T follicular helper cell (primary cell): ENCODE measurements at places on chromosomes 7 and 10.

DNA sequence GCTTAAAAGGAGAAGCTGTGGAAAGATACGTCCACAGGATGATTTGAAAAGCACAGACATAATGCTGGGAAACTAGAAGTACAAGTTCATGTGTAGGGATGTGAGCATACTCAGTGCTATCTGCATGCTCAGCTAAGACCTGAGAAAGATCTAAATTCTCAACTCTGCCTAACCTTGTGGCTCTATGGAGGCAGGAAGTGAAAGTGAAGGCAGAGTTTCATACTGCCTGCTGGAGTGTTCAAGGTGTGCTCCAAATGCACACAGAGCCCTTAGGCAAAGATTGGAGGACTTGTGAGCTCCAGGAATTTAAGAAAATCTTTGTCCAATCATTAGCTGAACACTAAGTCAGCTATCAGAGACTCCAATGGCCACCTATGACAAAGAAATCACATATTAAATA, 190.9 kb downstream of the RNLS start:
- DNase-seq = no peak

DNA sequence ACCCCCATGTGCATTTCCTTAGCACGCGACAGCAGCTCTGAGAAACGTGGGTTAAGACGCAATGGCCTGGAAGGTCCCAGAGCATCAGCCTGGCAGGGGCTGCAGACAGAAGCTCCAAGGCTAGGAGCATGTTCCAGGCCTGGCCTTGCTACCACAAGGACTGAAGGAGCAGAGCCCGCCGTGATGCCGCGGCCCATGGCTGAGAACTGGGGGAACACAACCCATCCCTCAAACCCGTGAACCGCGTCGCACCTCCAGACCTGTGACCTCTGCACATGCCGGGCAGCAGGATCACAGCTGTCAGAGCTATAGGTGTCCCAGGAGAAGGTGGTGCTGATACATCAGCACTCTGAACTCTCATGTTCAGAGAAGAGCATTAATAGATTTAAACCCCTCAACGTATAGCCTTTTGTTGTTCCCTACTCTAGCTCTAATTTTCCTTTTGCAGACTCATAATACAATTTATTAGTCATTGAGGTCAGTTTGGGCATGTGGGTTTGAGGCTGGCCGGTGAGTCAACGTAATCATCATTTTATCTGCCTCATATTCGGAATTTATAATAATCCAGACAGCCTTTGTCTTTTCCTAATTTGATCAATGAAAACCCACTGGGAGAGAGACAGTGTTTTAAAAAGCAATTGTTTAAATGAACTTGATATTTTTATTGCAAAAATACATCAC, 222.5 kb upstream of the TCERG1L start:
- DNase-seq = no peak

DNA sequence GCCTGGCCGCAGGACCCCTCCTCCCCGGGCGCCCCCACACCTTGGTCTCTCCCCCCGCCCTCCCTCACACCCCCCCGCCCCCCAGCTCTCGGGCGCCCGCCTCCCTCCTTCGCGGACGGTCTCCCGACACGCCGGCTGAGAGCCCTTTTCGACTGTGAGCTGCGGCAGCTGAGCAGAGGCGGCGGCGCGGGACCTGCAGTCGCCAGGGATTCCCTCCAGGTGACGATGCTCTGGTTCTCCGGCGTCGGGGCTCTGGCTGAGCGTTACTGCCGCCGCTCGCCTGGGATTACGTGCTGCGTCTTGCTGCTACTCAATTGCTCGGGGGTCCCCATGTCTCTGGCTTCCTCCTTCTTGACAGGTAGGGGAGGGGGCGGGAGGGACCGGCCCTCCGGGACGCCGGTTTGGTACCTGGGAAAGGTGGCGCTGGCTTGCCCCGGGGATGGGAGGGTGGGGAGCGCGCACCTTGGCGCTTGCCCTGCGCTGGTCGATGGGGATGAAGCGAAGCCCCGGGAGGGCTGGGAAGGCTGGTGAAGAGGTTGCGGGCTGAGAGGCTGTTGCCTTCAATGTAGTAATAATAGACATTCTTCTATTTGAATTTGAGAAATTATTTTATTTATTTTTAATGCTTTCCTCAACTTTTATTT, at the start of gene BMPER:
Gene BMPER (plus strand): TSS at position 151 of the 644 bp plus-strand sequence. CDS start 75 bp downstream, at position 226.
- DNase-seq = no peak

GRCh38 chr7:45435131-45435530, 139.0 kb upstream of the ADCY1 start:
- DNase-seq = no peak

DNA sequence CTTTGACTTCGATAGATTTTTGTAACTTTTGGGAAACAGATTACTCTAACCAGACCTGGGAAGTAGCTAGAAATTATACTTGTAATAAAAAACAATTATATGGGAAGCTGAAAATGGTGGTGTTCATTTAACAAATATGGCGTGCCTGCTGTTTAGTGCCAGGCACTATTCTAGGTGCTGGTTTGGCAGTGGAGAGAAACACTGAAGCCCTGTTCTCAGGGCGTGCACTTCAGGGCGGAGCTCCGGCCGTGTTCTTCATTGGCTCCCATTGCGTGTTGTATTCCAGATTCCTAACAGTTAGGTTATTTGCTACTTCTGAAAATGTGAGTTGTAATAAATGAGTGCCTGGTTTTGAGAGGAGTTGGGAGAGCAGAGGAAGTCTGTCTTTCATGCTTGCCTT, 38.6 kb downstream of the DNAJB6 start:
- no peak for DNase-seq
